ENCODE measurements at places on chromosomes 2 and 18.
A peak's percentile ranks its signal among the peaks of the same experiment; 100 is the strongest.

DNA sequence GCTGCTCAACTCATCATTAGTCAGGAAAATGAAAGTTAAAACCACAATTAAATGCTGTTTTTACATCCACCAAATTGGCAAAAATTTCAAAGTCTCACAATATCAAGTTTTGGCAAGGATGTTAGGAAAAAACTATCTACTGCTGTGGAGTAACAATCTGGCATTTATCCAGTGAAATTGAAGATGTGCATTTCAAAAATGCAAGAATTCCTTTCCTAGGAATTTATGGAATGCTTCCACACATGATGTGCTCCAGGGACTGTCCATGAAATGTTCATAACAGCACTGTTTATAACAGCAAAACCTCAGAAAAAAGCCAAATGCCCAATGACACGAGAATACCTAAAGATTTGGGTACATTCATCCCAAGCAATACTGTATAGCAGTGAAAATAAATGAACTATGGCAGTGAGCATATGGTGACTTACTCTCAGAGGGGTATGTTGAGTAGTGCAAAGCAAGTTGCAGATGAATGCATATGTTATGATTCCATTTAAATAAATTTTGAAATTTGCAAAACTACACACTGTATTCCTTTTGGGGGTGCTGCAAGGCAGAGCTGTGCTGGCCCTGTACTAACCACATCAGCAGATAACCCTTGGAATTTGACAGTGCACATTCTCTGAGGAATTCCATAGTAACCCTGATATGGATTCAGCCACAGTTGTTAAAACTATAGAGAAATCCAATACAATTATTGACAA, 41.3 kb upstream of the GYPC start:
- DNase-seq: no peak

DNA sequence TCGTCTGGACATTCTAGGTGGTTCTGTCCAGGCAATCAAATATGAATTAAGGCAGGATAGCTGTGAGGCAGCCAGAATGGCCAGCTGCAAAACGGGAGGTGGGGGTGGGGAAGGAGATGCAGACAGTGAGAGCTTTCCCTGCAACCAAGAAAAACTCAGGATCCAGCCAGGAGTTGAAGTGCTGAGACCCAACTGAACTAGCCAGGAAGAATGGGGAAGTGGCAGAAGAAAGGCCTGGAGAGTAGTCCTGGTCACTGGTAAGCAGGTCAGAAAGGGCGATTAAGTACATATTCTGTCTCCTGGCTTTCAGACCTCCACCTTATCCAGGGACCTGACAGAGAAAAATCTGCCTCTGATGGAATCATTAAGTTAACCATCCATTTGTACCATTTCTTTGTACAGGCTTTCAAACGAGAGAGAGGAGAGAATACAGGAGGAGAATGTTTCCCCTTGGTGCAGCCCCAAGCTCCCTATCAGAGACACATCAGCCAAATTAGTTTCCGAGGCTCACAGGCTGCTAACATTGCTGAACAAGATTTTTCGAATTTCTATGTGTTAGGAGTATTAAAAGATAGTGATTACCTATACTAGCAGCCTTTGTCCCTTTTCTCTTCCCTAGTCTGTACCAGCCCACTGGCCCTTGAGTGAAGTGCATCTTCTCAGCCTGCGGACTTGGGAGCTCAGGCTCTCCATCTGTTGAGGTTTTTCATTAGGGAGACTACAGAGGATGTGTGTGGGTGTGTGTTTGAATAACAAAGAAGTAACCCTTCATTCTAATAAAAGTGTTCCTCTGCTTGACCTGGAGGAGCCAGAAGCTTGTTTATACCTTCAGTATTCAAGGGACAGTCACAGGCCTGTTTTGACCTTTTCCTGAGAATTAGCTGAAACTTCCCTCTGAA, 12.5 kb upstream of the HOXD1 start:
- DNase-seq: no peak

- peak; percentile 12 for DNase-seq
These were observed 6.1 kb downstream of the LBH start for GRCh38 chr2:30237239-30237965.

GRCh38 chr2:113207021-113207420, 33.2 kb downstream of the PSD4 start:
- DNase-seq: no peak

GRCh38 chr2:218019411-218020060, 16.7 kb upstream of the TNS1 start:
- no peak for DNase-seq

DNA sequence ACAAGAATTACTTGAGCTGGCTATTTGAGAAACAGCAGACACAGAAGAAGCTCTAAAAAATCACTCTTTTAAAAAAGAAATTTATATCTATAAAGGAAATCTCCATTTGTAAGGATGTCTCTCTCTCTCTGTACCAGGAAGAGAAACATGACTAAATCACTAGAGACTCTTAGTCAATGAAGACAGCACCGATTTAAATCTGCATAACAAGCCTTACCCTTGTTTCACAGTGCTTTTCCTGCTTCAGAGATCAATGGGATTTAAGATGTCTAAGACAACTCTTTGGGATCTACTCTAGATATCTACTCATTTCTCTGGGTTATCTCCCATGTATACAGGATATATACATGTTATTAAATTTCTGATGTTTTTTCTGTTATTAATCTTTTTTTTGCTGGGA, 359.2 kb upstream of the RND3 start:
- no peak for DNase-seq

DNA sequence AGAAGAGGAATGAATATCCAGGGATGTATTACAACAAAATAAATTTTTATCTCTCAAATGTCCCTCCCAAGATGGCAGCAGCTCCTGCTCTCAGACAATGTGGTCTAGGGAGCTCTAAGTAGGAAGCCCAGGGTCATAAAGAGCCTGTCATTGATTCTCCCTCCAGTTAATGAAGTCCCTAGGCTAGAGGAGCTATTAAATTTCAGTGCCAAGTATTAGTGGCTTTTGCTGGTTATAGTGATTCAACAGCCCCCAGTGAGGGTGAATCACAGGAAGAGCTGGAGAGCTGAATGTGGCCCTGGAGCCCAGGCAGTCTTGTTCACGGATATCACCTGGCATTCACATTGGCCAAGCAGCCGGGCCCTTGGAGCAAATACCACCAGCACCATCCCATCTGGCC, 109.8 kb upstream of the YPEL5 start:
- DNase-seq: no peak

- DNase-seq: no peak
These were observed 3.2 kb upstream of the AAK1 start for GRCh38 chr2:69646714-69647113.

DNA sequence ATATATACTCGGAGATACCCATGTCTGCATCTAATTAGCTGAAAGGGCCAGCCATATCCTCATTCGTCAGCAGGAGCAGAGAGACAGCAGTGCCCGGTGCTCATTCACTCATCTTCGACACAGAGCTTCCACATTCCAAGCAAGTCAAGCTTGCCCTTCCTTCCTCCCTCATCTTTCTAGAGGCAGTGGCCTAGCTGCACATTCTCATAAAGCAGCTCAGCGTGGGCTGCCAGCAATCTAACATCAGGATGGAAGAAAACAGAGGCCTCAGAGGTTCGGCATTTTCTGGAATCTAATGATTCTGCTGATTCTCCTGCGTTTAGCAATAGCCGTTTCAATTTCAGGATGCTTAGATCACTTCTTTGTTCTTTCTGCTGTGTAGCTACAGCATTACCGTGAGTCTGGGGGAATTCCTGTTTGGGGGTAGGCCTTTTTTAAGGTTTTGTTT, 68.8 kb downstream of the CLHC1 start:
- DNase-seq: no peak

DNA sequence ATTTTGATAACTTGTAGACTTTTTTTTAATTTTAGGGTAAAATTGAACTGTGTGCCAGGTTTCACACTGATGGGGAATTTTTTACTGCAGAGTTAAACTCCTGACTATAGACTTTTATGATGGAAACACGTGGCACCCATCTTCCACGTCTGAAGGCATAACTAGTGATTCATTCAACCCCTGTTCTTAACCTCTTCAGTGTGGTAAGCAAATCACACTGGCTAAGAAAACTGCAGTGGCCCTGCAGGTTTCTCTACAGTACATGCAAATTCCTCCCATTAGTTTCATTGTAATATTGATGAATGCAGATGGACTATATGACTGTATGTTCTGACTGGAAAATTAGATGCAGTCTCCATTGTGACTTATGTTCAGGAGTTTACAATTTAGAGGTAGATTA, 47.2 kb downstream of the SMAD4 start:
- DNase-seq: no peak

DNA sequence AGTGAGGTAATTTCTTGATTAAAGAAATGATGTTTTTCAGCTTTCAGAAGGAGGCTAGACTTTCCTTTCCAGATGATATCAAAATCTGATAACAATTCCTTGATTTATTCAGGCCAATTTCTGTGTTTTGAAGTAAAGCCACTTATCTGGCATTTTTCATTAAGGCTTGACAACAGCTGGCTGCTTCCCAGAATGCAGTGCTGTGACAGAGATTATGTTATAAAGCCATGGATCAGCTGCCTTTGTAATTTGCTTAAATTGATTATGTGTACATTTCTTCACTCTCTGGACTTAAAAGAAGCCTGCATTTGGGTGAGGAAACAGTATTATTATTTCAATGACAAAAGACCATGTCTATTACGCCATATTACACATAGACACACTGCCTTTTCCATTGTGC, 136.0 kb downstream of the PLCL1 start:
- no peak for DNase-seq

DNA sequence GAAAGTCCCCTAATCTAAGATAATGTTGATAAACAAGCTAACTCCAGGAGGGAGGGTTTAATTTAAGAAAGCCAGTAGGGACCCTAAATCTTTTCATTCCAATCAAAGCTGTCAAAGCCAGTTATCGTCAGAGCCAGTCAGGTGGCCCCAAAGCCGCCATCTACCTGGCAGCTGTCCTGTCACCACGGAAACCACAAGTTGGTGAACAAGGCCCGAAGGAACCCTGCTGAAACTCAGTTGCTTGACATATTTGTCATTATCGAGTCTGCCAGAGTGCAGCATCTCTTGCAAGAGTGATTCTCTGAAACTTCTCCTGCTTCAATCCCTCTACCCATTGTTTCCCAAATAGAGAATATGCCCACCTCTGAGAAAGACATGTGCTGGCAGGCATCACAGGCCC, 30.8 kb upstream of the POLE4 start:
- no peak for DNase-seq

- DNase-seq: no peak
These were observed 10.5 kb upstream of the NEUROD1 start for GRCh38 chr2:181690860-181691259.

GRCh38 chr2:141692829-141693228, 438.0 kb downstream of the LRP1B start:
- no peak for DNase-seq

GRCh38 chr2:8153258-8153718, 528.6 kb upstream of the ID2 start:
- DNase-seq: no peak

GRCh38 chr18:9210966-9211365, 74.4 kb downstream of the ANKRD12 start:
- DNase-seq: no peak

DNA sequence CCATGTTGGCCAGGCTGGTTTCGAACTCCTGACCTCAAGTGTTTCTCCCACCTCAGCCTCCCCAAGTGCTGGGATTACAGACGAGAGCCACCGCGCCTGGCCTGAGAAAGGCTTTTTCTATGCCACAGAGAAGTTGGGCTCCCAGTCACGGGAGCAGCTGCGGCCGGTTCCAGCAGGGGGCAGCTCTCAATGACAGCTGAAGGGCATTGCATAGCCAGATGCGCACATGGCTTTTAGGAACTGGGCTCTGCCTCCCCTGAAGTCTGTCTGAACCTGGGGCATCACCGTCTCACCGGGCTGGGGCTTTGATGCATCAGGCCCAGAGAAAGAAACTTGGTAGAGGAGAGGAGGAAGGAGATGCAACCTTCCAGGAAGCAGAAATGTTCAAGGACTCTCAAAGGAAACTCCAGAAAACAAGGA, 84.2 kb upstream of the LAPTM4A start:
- DNase-seq: no peak

DNA sequence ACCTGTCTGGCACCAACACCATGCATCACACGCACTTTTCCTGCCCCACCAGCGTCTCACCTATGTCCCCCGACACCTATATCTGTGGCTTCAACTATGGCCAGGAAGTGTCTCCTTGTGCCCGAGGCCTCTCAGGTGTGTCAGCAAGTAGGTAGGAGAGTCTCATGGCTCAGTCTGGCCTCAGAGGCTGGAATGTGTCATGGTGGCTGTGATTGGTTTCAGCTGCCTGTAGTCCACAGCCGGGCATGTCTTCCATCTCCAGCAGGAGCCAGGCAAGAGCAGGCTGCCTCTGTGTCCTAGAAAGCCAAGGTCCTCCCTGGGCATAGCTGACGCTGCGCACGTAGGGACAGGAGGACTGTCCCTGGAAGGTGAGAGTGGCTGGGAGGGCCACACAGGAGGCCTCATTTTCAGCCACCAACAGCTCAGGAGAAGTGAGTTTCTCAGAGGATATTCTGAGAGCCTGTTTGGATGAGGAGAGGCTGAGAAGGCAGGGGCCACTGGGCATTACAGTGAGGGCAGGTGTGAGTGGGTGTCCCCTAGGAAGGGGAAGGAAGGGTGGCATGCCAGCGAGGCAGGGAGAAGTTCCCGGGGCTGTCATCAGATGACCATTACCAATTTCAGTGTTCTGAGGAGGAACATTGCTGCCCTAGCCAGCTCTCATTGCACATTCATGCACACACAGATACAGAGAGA, 47.2 kb downstream of the SDC1 start:
- DNase-seq: no peak

DNA sequence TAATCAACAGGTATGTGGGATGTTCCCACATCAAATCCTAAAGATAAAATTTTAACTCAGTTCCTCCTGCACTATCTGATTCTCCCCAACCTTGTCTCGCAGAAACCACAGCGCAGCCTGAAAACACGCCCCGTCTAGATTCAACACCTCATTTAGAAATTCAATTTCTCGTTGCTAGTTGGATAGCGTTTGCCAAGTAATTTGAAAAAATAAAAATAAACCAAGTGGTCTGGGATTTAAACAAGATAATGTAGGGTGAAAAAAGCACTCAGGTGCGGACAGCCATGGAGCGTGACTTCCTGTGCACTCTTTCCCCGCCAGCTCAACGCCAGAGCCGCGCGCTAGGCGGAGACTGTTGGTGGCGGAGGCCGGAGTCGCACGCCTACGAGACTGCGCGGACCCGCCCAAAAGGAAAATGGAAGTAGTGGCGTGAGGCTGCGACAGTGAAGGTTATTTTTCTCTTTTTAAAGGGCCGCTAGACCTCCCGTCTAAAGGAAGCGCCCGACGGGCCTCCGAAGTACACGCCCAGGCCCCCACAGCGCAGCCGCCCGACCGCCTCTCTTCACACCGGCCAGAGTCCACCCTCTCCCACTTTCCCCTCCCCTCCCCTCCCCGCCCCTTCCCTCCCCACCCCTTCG, 615 bp upstream of the CCNT2 start:
- DNase-seq: no peak

Data from activated CD4-positive, CD25-positive, alpha-beta regulatory T cell (primary cell).